ENCODE measurements at places on chromosomes 7 and 10.

DNA sequence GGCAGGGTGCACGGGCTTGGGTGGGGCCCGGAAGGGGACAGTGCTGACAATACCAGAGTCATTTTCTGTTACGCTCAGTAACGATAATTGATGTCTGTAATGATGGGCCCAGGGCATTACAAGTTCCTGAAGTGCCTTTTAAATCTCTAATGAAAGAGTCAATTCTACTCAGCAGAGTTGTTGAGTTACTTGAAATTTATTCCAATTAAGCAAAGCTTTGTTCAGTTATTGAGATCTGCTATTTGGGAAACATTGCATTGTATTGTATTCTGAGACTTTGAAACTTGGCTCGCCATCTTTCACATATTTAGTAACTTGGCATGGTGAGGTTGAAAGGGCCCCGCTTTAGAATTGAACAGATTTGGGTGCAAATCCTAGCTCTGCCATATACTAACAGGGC is 34.7 kb downstream of the MINDY4 start:
- no peak for DNase-seq

- no peak for DNase-seq
Observed at GRCh38 chr10:12614177-12614995, 265.0 kb downstream of the CAMK1D start.

DNA sequence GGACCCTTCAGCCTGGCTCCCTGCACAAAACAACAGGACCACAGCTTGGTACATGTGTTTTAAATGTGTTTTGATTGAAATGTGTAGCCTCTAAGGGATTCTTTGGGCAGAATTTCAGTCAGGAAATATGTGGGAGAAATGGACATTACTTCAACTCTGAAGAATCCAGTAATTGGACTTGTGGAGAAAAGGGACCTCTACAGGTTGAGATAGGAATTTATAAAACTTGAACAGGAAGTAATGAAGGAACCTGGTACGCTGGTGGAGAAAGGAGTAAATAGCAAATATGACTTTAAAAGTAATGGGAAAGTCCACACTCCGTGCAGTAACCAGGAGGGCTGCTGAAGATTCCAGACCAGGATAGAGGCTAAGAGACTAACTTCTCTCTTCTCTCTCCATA is 220.5 kb downstream of the LHFPL3 start:
- no peak for DNase-seq

- DNase-seq: no peak
Observed at GRCh38 chr7:136036336-136036735, 59.2 kb upstream of the MTPN start.

DNA sequence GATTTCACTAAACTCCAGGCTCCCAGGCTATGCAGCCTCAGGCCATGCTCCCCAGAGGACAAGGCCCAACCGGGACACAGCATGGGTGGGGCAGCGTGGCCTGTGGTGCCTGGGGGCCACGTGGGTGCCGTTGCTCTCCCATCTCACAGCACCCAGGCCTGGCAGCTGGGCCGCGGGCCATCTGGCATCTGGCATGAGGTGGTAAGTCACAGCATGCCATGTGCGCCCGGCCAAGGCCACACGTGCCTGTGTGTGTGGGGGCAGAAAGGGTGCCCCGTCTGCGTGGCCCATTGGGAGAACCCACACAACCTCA is 204.1 kb downstream of the EBF3 start:
- no peak for DNase-seq

DNA sequence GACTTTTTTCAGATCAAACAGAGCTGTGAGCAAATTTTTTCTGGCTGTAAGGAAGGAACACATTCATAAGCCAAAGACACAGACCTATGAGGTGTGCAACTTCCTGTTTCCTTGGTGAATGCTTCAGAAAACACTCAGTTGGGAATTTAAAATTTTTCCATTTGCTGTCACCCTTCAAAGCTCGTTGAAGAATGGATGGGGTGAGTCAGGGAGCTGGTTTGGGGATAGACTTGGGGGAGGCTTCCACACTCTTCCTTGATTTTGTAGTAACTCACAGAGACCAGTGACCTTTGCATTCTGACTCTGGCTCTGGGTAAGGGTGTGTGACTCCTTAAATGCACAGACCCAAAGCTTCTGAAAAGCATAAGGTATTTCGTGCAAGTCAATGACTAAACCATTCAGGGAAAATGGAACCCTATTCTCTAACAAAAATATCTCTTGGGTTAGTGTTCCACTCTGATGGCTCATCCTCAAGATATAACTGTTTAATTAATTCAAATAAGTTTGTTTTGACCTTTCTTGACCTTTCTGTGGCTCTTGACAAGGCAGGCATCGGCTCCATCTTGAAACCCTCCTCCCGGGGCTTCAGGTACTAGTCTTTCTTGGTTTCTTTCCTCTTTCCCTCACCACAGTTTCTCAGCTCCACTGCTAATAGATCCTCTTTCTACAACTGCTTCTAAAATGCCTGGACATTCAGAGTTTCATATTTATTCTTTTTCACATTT is 227.8 kb upstream of the INHBA start:
- DNase-seq: peak; percentile 37

- DNase-seq: peak; percentile 64
Observed at GRCh38 chr10:71864911-71865361, 13.9 kb upstream of the PSAP start.

DNA sequence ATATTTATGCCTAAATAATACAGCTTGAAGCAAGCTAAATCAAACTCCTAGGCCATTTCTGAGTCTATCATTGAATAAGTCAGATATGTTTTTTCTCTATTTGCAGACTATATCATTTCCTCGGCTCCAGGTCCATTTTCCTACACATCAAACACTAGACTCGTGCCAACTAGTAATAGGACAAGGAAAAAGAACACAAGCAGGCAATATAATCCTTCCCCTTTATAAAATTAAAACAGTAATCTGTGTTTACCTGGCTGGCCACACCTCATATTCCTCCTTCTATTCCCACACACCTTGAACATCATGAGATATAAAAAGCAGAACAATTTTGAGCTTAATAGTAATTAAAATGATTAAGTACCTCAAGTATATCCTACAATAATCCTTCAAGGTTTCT is 325.7 kb downstream of the TFEC start:
- DNase-seq: no peak

DNA sequence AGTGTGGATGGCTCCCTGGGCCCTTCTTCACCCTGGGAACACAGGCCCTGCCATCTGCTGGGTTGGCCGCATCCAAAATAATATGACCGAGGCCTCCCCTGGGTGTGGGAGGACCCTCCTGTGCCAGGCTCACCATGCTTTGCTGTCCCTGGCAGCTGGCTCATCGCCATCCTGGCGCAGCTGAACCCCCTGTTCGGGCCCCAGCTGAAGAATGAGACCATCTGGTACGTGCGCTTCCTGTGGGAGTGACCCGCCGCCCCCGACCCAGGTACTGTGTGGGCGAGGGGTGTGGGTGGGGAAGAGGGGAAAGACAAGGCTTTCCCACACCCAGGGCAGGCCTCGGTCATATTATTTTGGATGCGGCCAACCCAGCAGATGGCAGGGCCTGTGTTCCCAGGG is 4.8 kb downstream of the ATP6V0E2 start:
- no peak for DNase-seq

DNA sequence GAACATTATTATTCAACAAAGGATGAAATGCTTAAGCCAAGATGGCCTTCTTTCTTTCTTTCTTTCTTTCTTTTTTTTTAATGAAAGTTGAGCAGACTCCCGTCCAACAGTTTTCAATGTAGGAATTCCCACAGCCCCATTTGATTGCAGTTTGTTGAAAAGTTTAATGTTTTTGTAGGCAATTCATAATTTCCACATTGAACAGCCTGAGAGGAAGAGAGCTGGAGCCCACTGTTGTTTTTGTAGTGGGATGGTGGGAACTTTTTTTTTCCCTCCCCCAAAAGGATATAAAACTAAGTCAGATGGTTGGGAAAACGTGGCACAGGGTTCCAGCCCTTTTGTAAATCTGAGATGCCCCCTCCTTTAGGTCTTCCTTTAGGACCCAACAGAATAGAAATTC is 86.6 kb downstream of the TCF7L2 start:
- DNase-seq: no peak

DNA sequence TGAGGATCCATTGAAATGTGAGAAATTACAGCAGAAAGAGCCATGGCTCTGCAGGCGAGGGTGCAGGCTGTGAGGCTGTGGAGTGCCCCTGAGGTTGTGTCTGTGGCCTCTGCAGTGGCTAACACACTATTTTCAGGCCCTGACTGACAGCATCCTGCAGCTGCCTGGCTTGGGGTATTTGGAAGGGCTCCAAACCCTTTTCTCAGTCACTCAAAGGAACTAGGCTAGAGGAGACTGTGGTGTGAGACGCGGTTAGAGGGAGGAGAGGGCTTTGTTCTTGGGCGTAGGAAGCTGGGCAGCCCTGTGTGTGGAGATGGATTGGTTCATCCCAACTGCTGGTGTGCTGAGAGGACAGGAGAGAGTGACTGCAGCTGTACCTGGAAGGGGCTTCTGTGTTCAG is 134.9 kb downstream of the RAMP3 start:
- peak; percentile 1 for DNase-seq

DNA sequence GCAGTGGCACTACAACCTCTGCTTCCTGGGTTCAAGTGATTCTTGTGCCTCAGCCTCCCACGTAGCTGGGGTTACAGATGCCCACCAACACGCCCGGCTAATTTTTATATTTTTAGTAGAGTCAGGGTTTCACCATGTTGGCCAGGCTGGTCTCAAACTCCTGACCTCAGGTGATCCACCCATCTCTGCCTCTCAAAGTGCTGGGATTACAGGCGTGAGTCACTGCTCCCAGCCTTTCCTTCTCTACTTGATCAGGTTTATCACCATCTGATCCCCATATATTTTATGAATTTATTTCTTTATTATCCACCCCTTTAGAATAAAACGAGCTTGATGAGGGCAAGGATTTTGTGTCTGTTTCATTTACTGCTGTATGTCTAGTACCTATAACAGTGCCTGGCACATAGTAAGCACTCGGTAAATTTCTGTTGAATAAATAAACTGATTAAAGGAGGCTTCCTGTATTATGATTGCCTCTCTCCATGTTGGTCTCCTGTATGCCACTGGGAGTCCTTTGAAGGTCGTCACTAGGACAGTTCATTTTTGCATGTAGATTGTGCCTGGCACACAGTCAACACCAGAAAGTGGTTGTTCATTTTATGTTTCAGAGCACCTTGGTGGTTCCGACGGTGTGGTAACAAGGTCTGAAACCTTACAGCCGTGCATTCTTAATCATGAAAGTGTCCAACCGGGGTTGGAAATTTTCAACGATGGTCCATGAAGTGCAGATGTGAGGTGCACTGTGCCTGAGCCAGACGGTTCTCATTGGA is 9.6 kb upstream of the EIF3A start:
- DNase-seq: no peak

GRCh38 chr7:69871886-69872569 is 273.8 kb downstream of the AUTS2 start:
- peak; percentile 23 for DNase-seq

- no peak for DNase-seq
Observed at GRCh38 chr10:97006364-97006763, 174.3 kb downstream of the LCOR start.

- peak; percentile 72 for DNase-seq
Observed at GRCh38 chr10:11602919-11603523, 8.4 kb downstream of the USP6NL start.

GRCh38 chr7:17326378-17326777 is 27.9 kb downstream of the AHR start:
- no peak for DNase-seq

DNA sequence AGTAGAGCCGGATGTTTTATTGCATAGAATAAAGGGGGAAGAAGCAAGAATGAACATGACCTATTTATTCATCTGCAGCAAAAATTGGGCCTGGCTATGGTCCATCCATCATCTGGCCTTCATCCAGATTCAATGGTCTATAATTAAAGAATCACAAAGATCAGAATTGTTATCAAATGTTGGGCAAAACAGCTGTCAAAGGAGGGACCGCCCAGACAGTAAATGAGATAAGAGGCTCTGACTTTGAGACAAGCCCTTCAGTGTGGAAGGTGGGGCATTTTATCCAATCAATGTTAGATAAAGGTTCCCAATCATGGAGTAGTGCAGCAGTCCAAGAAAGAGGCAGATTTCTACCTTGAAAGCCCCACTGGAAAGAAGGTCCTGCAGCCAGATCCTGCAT is 153.5 kb downstream of the PARD3 start:
- DNase-seq: no peak

DNA sequence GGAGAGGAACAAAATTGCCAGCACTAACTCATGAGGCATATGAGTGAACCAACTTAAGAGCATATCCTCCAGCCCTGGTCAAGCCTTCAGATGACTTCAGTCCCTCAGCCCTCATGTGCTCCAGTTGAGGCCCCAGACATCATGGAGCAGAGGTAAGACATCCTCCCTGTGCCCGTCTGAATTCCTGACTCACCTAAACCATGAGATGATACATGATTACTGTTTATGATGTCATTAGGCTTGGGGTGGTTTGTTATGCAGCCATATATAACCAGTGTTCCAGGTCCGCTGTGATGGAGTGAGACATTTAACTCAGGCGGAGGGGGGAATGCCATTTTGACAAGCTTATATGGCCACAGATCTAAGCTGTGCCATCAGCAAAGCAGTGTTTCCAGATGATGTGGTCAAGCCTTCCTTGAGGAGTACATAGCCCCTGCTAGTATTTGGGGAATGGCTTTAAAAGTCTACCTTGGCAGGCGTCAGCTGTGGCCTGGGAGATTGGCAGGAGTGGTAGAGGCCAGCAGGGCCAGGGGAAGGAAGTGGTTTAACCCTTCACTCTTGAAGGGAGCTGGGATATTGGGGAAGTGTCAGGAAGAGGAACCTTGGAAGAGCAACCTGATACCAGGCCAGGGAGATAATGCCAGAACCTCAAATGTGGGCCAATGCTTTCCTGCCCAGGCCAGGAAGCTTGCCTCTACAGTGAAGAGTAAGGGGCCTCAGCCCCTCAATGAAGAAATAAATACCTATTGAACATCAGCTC is 343.0 kb upstream of the PODXL start:
- no peak for DNase-seq

DNA sequence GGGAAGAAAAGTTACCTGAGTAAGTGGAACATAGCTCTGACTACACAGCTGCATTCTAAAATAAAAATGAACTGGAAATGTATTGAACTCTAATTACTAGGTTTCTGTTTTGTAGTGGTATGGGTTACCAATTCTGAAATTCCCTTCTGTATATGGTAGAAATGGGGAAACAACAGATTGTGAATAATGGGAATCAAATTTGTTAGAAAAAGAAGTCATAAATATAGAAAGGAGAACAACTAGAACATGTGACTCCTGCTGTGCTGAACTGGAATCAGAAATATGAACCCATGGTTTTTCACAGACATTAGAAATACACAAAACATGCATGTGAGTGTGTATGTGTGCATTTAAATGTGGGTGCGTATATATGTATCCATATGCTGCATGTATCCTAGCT is 27.0 kb downstream of the MCMBP start:
- no peak for DNase-seq

DNA sequence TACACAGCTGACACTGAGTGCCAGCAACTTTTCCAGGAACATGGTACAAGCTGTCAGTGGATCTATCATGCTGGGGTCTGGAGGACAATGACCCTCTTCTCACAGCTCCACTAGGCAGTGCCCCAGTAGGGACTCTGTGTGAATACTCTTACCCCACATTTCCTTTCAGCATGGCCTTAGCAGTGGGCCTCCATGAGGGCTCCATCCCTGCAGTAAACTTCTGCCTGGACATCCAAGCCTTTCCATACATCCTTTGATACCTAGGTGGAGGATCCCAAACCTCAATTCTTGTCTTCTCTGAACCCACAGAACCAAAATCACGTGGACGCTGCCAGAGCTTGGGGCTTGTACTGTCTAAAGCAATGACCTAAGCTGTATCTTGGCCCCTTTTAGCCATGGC is 116.8 kb downstream of the IQUB start:
- no peak for DNase-seq
